ENCODE measurements at places on chromosomes 3 and 15.

DNA sequence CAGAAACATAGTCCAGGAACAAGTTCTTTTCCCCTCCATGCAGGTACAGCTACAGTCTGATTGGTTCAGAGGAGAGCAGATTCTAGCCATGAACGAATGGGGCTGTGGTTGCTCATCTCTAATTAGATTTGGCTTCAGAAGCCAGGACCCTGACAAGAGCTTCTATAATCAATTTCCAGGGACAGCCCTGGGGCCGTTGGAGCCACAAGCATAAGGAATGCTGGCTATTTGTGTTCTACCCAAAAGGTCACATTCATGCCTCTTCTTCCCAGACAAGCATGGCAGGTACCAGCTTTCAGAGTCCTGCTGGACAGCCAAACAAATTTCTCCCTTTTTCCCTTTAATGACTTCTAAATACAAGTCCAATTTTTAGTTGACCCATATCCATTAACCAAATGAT lies 215.5 kb upstream of the LRTM1 start:
- no peak for DNase-seq

GRCh38 chr3:129481766-129482332 lies 41.8 kb downstream of the IFT122 start:
- DNase-seq = peak; percentile 44

GRCh38 chr3:188594139-188594538 lies 440.2 kb downstream of the LPP start:
- no peak for DNase-seq

DNA sequence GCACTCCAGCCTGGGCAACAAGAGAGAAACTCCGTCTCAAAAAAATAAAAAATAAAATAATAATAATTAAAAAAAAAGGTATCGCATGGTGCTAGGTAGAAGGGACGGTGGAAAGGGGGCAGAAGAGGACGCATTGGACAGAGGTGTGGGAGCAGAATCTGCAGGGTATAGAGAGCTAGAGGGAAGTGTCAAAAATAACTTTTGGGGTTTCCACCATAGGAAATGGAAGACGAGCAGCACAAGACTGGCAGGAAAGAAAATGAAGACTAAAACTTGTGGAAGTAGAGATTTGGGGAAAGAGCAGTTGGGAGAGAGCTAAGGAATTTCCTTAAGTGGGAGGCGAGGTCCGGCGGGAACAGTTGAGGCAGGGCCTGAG lies 585 bp upstream of the MKRN2 start:
- no peak for DNase-seq

- no peak for DNase-seq
Observed at GRCh38 chr3:57011022-57011421, 49.4 kb upstream of the SPATA12 start.

GRCh38 chr3:11522953-11523571 lies 120.7 kb downstream of the VGLL4 start:
- DNase-seq = no peak

GRCh38 chr3:136381051-136381450 lies 130.9 kb downstream of the PCCB start:
- no peak for DNase-seq

DNA sequence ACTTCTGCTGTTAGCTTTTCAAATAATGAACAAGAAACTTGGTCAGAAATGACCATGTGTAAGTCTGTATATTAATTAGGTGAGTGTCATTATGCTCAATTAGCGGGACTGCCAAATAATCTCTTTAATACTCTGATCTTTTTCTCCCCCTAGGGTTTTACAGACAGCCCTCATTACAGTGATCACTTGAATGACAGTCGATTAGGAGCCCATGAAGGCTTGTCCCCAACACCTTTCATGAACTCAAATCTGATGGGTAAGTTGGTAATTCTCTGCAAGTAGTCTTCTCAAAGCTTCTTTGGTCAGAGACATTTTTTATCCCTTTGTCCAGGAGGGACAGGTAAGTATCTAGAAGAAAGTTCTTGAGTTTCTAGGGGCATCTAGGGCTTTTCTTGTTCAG lies 173.2 kb downstream of the TCF12 start:
- DNase-seq = no peak

- no peak for DNase-seq
Observed at GRCh38 chr3:39286771-39287170, 6.9 kb upstream of the CX3CR1 start.

DNA sequence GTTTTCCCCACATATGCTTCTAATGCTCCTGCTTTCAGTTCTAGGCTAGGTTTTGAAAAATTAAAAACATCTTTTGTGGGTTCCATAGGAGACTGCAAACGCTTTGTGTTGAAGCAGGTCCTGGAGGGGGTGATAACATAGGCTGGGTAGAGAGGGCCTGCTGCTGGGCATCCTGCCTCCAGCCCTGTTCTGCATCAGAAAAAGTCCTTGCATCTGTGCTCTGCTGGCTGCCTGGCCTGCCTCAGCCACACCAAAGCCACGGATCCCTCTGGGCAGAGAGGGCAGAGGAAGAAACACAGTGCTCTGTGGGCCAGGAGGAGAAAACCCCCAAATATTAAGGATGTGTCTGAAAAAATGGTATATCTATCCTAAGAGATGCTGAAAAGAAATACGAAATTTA lies 3.9 kb upstream of the ARPP21 start:
- no peak for DNase-seq

GRCh38 chr3:16148783-16149182 lies 25.7 kb upstream of the GALNT15 start:
- no peak for DNase-seq

DNA sequence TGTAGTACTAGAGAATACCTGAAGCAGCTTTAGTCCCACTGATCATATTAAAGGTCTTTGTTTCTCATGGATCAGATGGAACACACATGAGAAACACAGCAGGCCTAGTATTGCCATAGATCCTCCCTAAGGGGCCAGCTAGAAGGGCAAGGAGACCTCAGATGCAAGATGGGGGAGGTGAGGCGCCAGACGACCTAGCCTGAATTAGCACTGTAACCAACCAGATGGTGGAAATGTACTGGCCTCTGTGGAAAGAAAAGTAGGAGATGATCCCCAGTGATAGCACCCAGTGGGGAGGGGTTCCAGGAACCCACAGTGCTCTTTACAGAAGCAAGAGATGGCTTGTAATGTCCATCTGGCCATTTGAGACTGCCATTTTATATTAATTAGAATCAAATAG lies 138.2 kb upstream of the ZNF385D start:
- no peak for DNase-seq

DNA sequence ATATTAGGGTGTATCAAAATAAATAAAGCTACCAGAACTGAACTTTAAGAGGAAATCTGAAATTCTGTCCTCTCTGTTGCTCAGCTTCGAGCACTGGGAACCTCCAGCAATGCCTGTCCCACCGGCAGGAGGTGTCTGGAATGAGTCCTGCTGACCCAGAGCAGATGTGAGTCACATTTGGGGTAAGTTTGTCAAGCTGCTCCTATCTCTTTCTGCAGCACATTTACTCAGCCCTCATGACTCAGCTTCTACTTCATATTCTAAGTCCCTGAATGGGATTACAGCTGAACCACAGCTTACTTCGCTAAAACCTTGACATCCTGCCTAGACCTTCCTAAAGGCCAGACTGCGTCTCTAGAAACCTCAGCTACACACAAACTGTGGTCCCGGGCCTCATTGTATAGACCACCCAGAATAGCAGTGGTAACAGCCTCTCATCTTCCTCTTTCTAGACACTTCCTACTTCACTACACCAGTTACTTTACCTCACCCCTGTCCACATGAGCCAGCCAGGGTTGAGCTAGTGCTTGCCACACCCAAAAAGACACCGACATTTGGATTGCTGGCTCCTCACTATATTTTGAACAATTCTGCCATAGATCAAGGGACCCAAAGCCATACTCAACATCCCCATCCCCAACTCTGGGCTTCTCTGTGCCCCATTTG lies 109.6 kb upstream of the TMCO5A start:
- DNase-seq = no peak

DNA sequence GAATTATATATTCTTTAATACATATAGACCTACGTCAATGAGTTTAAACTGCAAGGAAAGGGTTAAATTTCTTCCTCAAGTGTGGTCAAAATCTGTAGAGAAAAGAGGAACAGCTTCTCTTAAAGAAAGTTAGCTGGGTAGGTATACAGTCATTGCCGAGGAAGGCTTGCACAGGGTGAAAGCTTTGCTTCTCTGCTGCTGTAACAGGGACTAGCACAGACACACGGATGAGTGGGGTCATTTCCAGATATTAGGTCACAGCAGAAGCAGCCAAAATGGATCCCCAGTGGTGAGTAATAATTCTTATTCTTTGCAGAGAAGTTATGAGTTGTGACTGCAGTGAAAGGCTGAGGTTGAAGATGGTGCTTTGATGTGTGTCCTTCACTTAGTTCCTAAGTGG lies at the start of gene CD86:
TSS of gene CD86 (plus strand) at position 148 of the 400 bp plus-strand sequence. CDS start at position 276, 128 bp downstream.
- DNase-seq = no peak

GRCh38 chr15:30905821-30906220 lies 2.1 kb downstream of the FAN1 start:
- no peak for DNase-seq

GRCh38 chr15:40743921-40744814 lies 10.9 kb downstream of the RMDN3 start:
- DNase-seq = peak; percentile 71

DNA sequence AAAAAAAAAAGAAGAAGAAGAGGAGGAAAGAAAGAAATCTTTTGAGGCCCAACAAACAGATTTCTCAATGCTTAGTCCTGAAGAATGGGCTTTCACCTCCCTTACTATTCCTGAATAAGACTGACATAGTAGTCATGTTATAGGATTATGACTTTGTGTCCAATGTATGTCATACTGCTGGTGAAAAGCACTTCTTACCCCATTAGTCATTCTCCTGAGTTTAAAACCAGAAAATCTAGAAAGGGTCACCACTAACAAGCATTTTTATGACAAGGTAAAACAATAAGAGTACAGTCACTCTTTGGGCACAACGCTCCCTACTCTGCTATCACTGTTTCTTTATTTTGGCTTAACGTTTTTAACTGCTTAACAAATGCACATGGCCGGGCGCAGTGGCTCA lies 88.2 kb downstream of the IGSF11 start:
- no peak for DNase-seq

- no peak for DNase-seq
Observed at GRCh38 chr3:32405155-32405554, 13.5 kb downstream of the CMTM7 start.

GRCh38 chr3:129439226-129439816 lies 427 bp downstream of the MBD4 start:
- peak; percentile 59 for DNase-seq

- DNase-seq = no peak
Observed at GRCh38 chr3:115898656-115899410, 275.5 kb downstream of the GAP43 start.

GRCh38 chr3:48709051-48709461 lies 8.0 kb downstream of the IP6K2 start:
- no peak for DNase-seq

DNA sequence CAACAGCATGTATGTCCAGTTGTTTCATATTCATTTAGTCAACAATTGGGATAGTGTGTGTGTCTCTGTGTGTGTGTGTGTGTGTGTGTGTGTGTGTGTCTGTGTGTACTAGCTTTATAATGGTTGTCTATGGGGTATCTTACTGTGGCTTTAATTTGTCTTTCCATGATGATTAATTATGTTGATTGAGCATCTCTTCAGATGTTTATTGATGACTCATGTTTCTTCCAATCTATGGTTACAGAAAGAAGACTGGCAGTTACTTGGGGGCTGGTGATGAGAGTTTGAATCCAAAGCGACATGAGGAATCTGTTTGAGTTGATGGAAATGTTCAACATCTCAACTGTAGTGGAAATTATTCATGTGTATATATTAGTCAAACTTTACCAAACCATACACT lies 440.1 kb downstream of the ZNF385D start:
- no peak for DNase-seq

DNA sequence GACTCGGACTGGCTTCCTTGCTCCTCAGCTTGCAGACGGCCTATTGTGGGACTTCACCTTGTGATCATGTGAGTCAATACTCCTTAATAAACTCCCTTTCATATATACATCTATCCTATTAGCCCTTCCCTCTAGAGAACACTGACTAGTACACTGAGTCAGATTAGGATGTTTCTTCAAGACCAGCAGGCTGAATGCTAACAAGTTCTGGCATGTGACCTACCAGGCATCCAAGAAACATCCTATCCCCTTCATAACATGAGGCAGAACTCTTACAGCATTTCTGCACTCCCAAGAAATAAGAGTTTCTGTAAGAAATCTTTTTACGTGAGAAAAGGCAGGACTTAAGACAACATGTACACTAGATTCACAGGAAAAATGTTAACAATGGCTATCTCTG lies 9.3 kb downstream of the CFAP92 start:
- DNase-seq = no peak

DNA sequence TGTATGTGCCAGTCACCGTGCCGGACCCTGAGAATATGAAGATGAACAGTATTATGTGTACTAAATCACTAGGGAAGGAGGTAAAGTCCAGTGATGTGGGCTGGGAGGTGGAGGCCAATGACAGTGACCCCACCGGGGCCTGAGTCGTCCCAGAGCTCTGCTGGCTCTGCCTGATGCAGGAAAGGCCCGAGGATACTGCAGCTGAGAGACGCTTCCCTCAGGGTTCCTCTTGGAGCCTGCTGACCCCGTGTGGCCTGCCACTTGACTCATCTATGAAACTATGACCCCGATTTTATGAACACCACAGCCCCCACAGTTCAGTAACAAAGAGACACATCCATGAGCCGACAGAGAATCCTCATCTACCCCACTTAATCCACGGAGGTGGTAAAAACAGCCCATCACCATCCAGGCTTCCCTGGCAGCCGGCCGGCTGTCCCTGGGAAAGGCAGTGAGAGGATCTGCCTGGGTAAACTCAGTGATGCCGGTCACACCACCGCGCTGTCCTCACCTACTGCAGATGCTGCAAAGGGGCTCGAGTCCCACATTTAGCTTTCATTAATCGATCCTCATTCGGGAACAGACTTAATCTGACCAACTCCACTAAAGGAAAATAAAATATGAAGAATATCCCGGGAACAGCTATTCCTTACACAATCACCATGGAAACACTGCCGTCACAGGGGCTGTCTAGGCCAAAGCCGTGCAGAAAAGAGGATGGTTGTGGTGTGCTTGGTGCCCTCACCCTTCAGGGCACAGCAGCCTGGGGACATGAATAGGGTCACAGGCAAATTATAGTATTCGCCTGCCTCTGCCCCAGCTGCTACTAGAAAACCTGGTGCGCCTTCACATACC lies 82.9 kb downstream of the ARRDC4 start:
- DNase-seq = no peak

DNA sequence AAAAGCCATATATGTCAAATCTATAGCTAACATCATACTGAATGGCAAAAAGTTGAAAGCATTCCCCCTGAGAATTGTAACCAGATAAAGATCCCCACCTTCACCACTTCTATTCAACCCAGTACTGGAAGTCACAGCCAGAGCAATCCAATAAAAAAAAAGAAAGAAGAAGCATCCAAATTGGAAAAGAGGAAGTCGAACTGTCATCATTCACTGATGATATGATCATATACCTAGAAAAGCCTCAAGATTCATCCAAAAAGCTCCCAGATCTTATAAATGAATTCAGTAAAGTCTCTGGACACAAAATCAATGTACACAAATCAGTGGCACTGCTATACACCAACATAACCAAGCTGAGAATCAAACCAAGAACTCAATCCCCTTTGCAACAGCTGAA lies 97.4 kb downstream of the CBLB start:
- DNase-seq = no peak
